Activated naive CD4-positive, alpha-beta T cell treated with anti-CD3 and anti-CD28 coated beads, Interleukin-2, amount 50 U/mL, for 16 hours (primary cell): ENCODE measurements at places on chromosomes 4 and X.

DNA sequence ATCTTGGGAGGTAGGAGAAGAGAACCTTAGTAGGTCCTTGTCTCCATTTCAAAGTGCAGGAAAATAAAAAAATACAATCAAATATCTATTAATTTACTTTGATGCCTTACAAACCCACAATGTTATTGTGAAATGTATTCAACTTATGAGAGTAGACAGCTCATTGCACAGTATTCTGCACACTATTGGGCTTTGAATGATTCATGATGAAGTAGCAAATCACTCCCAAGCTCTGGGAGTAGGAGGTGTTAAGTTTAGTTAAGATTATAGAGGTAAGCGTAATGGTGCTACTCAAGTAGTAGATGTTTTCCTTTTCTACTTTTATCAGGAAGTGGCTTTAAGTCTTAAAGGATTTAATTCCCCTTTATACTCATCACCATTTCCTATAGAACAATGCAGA is 32.8 kb upstream of the TMPRSS11A start:
- no peak for DNase-seq

- no peak for DNase-seq
Measured at GRCh38 chr4:56181140-56181953, 205.9 kb downstream of the AASDH start.

DNA sequence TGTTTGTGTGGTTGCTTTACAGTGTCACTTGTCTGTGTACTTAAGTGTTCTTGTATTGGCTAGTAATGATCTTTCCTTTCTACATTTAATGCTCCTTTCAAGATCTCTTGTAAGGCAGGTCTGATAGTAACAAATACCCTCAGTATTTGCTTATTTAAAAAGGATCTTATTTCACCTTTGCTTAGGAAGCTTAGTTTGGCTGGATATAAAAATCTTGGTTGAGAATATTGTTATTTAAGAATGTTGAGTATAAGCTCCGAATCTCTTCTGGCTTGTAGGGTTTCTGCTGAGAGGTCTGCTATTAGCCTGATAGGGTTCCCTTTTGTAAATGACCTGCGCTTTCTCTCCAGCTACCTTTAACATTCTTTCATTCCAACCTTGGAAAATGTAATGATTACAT is 35.7 kb downstream of the LCORL start:
- no peak for DNase-seq

- DNase-seq = no peak
Measured at GRCh38 chr4:17480210-17480927, 31.5 kb downstream of the QDPR start.

- DNase-seq = no peak
Measured at GRCh38 chrX:77404419-77404818, 42.8 kb upstream of the FGF16 start.

DNA sequence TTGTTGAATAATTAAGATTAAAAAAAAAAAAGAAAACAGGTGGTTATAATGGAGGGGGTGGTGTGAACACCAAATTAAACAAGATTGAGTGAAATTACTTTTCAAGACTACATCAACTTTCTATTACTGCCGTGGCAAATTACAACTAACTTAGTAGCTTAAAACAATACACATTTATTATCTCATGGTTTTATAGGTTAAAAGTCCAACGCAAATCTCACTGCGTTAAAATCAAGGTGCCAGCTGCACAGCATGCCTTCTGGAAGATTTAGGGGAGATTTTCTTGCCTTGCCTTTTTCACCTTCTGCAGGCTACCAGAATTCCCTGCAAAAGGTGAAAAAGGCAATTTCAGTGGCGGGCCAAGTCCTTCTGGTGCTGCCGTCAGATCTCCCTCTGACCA is 58.5 kb downstream of the ATXN3L start:
- DNase-seq = no peak

DNA sequence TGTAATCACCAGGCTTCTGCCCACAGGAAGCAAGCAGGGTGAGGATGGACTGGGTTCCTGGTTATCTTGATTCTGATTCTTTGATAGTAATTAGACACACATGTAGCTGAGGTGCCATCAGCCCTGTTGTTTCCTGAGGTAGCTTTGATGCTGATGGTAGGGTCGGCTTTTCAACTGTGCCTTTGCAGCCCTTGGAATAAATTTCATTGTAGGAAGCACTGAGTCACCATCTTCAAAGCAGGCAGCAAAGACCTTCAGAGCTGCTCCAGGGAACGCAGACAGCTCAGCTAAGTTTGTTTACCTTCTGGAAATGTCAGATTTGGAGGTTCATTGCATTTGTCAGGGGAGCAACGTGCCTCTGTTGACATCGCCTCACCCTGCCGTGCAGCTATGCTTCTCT is 135.4 kb downstream of the ASMT start:
- no peak for DNase-seq

GRCh38 chrX:134520860-134521390 is 61.0 kb downstream of the HPRT1 start:
- DNase-seq = no peak

DNA sequence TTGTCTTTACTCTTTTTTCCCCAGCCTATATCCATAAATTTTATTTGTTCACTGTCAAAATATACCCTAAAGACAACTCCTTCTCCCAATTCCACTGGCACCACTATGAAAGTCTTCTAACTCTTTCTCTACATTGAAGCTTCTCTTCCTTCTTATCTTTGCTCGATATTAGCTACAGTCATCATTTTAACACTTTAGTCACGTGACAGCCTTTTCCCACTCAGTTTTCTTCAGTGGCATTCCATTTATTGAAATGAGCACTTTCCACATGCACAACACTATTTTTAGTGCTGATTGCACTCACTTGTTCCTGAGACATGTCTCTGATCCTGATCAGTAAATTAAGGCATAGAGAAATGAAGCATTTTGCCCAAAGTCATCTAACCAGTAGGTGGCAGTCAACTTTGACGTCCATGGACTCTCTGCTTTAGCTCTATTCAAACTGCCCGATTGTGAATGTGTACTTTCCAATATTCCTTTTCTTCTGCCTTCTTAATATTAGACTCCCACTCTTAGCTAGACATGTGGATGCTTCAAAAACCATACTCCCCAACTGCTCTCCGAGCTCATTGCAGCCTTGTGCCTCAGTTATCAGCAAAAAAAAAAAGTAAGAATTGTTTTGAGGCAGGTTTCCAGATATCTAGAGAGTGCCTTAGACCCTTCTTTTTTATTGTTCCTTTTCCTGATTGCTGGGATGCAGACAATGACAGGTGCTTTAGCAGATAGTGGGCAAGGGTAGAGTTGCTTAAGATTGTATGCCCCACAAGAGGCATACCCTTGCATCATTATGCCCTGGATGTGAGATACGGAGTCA is 394.4 kb upstream of the ADGRL3 start:
- no peak for DNase-seq

DNA sequence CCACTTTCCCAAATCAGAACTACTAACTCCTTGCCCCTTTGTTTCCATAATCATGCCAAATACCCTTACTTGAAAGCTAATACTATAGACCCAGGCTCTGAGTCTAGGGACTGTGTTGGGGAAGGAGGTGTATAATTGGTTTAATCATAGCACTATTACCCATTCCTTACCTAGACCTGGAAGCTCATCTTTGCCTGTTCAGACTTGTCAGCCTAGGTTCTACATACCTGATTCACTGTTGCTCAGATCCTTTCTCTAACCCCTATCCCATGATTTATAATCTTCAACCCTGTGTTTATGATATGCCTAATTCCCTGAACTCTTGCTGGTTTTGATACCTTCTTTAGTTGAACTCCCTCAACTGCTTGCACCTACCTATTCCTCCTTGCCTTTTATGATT is 123.1 kb upstream of the GRIA3 start:
- DNase-seq = no peak
